ENCODE measurements at places on chromosomes 13 and 19.

DNA sequence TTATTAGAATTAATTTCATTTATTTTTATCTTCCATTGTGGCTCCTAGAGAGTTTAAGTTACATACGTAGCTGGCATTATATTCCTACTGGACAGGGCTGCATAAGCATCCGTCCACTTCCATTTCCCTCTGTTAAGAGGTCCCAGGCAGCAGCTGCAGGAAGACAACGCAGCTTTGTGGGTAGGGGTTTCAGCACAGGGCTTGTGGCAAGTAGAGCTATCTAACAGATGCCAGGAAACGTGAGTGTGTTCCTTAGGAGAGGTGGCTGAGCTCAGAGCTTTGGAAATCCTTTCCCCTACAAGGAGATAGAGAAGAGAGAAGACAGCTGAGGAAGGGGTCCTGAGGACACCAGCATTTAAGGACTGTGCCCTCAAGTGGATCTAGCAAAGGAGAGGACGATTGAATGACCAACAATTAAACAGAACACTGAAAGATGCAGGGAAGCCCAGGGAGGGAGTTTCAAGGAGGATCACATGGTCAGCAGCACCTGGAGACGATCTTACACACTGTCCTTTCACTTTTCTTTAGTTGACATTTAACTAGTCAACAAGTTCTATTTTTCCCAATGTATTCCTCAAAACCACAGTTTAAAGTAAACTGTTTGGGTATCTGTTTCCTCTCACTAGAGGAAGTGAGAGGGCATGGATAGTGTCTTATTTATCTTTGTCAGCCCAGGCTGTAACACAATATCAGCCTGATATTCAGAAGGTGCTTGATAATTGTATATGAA is 2.3 kb upstream of the N4BP2L1 start:
- no peak for DNase-seq

DNA sequence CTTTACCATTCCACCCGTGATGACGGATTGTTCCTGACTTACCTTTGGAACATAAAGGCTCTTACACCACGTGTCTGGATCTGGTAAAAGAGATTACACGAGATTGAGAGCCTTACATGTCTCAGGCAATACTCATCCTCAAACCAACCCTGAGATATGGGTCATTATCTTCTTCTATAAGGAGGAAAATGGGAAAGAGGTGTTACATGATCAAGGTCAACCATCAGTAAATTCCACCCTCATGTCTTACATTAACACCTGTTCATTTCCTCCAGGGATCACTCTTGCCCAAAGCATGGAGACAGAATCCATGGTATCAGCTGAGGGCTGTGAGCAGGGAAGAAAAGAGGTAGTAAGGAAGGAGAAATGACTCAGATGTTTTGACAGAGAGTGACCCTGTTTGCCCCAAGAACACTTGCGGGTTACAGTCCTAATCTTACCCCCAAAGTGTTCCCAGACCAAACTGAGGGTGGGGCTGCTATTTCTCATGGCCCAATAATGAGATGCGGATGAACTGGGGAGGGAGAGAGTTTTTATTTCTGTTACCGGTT is 19.6 kb downstream of the LILRB4 start:
- no peak for DNase-seq

DNA sequence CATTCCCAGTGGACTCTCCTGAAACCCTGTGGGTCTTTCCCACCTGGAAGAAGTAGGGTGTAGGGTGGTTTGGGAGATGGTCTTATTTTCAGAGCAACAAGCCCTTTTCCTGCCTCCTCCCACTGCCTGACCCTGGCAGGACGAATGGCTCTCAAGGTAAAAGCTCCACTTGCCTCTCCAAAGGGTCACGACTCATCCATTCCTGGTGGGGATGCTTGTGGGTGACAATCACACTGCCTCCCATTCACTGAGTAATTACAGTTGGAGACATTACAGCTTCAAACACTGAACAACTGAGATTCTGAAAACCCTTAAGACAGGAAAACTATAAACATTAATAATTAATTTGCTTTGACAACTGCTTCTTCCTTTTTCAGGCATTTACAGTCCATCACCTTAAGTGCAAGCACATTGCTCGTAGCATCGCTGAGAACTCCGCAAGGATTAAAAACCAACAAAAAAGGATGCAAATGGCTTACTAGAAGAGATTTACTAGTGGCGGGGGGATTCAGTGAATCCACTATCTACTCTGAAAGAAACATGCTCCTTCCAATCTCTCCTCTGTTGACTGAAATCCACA is 199.6 kb upstream of the IRS2 start:
- no peak for DNase-seq

DNA sequence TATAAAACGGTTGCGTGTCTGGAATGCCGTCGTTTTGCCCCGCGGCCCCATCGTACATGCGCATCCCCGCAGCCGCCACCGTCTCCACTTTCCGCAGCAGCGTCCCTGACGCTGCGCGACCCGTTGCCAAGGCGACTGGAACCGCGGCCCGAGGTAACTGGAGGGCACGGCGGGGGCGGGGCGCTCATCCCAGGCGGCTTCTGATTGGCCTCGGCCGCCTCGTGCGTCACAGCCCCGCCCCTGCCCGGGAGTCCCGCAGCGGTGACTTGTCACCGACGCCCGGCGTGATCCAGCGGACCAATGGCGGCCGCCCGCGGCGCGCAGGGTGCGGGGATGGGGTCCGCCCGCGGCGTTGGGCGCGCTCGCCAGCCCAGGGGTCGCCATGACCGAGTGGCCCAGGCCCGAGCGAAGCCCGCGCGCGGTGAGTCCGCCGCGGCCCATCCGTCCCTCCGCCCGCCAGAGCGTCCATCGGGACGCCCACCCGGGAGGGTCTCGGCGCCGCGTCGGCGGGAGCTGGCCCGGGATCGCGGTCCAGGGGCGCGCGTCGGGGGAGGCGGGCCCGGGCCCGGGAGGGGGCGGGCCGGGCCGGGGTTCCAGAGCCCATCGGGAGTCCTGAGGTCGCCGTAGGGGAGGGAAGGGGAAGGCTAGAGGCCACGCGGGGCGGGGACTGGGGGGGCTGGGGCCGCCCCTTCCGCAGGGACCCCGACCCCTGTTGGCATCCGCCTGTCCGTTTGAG is at the start of gene ZSCAN1:
Gene ZSCAN1, plus strand, starts transcription at position 285 of the 736 bp plus-strand sequence. CDS start 3,812 bp downstream, outside the sequence.
- peak; percentile 58 for DNase-seq

DNA sequence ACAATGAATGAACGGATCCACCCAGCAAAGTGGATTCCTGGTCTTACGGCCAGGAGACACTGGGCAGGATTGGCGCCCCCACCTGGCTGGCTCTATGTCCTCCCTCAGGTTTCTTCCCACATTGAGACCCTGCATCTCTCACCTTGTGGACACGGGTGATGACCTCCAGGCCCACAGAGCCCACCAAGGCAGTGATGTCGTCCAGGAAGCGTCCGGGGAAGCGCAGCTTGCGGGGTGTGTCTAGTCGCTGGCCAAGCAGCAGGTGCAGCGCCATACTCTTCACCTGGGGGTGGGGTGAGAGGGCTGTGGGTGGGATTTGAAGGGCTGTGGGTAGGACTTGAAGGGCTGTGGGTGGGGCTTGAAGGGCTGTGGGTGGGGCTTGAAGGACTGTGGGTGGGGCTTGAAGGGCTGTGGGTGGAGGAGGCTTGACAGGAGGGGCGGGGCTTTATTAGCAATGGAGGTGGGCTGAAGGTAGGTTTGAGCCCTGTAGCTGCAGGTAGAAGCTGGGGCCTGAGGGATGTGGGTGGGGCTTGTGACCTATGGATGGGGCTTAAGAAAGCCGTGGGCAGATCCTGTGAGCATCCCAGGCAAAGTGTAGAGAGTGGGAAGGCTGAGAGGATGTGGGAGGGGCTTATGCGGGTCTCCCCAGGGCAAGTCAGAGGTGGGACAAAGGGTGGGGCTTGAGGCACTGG is 12.1 kb upstream of the ANGPTL8 start:
- DNase-seq = no peak

DNA sequence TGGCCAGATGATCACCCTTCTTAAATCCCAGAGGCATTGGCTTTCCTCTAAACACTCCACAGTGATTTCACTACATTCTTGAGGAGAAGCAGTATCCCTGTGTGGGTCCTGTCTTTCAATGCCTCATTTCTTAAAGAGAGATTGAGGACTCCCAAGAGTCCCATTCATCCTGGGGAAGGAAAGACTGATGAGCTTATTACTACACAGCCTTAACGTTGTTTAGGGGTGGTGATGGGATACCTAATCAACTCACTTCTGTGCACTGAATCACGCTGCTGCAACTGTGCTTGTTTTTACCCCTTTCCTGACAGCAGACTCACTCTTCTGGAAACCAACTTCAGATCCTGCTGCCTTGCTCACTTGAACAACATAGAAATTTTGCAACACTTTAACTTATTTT is 203.1 kb downstream of the RGCC start:
- peak; percentile 38 for DNase-seq

DNA sequence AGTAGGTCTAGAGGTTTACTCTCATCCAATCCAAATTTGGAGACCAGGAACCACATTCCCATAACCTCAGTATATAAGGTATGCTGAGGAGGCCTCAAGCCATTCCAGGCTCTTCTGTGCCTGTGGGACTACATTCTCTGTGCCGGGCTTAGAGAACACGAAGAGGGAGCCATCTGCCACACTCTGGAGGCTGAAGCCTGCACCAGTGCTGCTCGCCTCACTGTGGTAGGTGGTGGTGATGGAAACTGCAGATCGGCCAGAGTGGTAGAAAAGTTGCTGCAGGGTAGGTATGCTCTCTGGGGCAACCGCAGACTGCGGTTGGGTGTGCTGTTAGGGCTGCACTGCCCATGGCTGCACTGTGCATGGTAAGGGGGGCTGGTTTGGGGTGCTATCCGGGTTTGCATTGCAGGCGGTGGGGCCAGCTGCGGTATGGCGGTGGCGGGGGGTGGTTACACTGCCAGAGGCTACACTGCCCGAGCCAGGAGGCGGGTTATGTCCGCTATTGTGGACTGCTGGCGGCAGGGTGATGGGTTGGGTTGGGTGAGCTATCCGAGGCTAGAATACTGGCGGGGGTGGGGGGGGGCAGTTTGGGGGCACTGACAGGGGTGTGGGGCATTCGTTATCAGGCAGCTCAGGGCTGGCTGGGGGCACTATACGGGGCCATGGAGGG is 145.0 kb downstream of the TNFRSF19 start:
- no peak for DNase-seq

GRCh38 chr19:3053780-3054179 is 8.5 kb downstream of the TLE5 start:
- DNase-seq = no peak

DNA sequence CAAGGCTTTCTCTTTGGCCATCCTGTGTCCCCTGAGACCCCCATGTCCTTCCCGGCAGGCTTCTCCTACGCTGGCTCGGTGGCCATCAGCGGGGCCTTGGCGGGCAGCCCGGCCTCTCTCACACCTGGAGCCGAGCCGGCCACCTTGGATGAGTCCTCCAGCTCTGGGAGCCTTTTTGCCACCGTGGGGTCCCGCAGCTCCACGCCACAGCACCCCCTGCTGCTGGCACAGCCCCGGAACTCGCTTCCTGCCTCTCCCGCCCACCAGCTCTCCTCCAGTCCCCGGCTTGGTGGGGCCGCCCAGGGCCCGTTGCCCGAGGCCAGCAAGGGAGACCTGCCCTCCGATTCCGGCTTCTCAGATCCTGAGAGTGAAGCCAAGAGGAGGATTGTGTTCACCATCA is 14.2 kb downstream of the PLEKHJ1 start:
- no peak for DNase-seq

GRCh38 chr13:30998136-30999088 is 66.0 kb downstream of the TEX26 start:
- peak; percentile 58 for DNase-seq

DNA sequence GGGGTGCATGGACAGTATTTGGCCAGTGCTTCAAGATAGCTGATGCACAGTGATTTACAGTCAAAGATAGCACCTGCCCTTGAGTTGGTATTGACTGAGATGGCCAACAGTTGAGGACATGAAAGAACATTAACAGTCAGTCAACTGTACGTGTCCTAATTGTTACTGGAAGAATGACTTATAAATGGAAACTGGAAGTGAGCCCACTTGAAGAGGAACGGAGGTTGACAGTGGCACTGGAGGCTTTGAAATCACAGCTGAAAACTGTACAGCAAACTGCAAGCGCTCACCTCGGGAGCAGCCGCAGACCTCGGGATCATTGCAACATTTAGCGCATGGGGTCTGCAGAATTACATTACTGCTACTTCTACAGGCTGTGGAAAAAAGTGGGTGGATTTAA is 77.1 kb downstream of the GGACT start:
- DNase-seq = no peak

- DNase-seq = no peak
Observed at GRCh38 chr19:33654840-33655508, 33.2 kb downstream of the CHST8 start.

GRCh38 chr13:33263976-33264619 is 21.5 kb downstream of the STARD13 start:
- peak; percentile 73 for DNase-seq

- peak; percentile 21 for DNase-seq
Observed at GRCh38 chr19:49327878-49328544, 3.0 kb upstream of the SLC6A16 start.

DNA sequence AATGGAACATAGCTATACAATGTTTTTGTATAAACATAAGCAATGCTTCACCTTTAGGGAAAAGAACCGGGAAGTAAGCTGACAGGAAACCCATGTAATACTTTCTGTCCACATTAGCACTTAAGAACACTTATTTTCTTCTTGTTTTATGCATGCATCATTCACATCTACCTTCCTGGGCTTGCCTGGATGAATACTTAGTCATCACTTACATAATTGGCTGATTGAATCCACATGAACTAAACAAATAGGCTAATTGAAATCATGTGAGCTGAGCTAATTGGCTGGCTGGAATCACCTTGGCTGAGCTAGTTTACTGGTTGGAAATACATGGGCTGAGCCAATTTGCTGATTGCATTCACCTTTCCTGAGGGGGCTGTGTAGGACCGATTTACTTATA is 78.8 kb downstream of the ZNF726 start:
- DNase-seq = no peak

DNA sequence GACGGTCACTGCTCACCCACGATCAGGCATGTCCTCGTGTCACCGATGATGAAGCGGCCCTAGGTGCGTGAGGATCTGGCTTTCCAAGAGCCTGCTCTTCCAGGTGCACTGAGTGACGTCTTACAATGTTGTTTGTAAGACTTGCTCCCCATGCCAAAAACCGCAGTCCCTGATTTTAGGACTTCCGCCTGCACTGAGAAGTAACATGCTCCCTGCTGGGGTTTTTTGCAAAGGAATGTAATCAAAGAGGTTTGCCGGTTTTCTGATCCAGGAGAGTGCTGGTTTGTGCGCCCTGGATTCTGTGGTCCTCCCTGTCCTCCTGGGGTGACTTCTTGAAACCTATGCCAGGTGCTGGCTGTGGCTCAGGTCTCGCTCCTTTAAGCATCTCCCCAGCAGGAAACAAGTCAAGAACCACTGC is 38.8 kb downstream of the MYO9B start:
- no peak for DNase-seq
